Fibroblast of skin of scalp (primary cell): ENCODE measurements at places on chromosomes 6 and 20.

GRCh38 chr6:148611213-148611612 is 135.6 kb upstream of the UST start:
- DNase-seq: peak; percentile 33

GRCh38 chr20:32350421-32350820 is 7.7 kb upstream of the ASXL1 start:
- no peak for DNase-seq

DNA sequence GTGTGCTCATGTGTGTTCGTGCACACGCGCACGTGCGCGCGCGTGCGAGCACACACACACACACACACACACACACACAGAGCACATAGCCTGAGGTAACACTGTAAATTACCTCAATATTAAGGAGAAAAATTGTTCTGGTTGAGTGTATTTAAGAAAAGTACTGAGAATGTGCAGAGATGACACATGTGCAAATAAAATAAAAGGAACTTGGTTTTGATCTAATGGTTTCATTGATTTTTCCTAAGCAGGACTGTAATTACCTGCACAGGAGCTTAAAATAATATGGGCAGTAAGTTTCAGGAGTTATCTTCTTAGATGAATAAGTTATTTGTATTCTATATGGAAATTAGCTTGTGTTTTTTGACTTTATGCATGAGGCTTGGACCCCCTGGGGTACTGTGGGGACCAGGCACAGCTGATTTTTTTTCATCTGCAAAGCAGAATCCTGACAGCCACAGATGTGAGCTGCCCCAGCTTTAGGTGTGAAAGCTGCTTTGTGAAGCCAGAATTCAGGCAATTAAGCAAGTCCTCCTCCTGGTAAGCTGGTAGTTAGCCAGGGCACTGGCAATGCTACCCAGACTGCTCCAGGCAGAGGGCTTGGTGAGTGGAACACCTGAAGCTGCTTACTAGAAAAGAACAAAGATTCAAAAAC is 1040.6 kb upstream of the CITED2 start:
- DNase-seq: no peak

DNA sequence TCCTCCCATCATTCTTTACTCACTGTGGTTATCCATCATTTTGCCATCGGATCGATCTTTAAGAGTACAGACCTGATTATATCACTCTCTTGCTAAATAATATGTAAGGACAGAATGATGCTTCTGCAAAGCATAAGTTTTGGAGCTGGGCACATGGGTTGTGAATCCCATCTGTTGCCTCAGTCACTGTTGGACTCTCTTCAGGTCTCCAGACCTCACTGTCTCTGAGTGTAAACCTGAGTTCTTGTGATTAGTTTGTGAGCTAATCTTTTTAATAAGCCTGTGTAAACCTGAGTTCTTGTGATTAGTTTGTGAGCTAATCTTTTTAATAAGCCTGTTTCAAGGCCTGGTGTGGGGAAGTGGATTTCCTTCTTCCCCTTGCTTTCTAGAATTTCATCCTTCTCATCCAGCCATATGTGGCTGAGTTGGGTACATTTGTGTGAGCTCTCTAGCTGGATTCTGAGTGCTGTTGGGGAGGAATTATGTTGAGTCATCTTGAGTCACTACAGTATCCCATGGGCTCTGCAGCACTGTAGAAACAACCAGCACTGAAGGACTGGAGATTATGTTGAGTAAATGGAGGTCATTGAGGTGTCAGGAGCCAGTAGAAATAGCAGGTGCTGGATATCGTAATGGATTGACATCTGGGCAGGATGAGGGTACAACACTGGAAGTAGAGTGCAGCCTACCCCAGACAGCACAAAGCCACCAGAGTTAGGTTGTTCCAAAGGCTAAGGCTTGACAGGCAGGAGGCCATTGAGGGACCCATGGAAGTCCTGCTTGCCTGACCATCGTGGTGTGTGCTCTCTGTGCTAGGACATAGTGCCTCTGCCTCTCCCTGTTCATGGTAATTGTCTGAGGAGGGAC is 52.4 kb downstream of the SCAND1 start:
- peak; percentile 84 for DNase-seq

GRCh38 chr6:90220273-90220672 is 76.4 kb downstream of the BACH2 start:
- no peak for DNase-seq

DNA sequence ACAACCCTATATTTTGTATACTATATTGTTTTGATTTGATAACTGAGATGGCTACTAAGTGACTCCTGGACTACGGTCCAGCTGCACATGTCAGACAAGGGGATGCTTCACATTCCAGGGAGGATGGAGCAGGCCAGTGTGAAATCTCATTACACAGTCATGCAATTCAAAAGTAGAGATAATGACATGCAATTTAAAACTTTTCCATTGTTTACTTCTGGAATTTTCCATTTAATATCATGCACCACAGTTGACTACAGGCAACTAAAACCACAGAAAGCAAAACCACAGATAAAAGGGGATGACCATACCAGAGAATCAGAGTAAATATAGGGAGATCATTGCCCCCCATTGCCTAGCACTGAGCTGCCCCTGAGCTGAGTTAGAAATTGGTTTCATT is 366.4 kb downstream of the BTBD9 start:
- peak; percentile 70 for DNase-seq

- DNase-seq: peak; percentile 23
Measured at GRCh38 chr6:81859884-81860283, 107.4 kb upstream of the TENT5A start.

GRCh38 chr6:684831-685636 is 7.9 kb downstream of the EXOC2 start:
- DNase-seq: peak; percentile 43

- no peak for DNase-seq
Measured at GRCh38 chr20:9377007-9377406, 137.4 kb upstream of the LAMP5 start.
